Retinal pigment epithelial cell (primary cell): ENCODE measurements at places on chromosomes 1 and 21.

- peak; percentile 2 for DNase-seq
Measured at GRCh38 chr1:19210772-19211549, 895 bp upstream of the UBR4 start.

DNA sequence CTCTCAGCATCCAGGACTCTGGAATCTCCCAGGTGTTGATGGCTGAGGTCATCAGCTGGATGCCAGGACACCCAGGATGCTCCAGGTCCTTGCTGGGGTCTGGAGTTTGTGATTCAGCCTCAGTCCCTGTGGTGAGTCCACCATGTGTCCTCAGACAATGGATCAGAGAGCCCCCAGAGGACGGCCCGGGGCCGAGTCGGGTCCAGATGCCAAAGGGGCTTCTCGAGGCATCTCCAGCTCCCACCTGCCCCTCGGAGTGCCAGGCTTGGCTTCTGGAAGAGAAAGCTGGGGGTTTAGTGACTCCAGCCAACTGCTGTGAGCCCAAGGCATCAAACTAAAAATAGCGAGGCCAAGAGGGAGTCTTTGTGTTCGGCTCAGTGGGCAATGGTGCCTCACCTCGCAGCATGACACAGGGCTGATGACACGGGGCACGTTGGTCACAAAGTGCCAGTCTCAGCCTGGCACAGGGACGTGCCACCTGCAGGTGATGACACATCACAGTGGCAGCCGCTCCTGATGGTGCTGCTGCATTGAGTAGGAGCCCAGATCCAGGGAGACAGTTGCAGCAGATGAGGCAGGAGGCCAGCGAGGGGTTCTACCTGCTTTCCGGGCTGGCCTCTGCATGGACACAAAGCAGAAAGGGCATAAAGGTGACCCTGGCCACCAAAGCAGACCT is 10.6 kb downstream of the PDE9A start:
- DNase-seq = no peak

DNA sequence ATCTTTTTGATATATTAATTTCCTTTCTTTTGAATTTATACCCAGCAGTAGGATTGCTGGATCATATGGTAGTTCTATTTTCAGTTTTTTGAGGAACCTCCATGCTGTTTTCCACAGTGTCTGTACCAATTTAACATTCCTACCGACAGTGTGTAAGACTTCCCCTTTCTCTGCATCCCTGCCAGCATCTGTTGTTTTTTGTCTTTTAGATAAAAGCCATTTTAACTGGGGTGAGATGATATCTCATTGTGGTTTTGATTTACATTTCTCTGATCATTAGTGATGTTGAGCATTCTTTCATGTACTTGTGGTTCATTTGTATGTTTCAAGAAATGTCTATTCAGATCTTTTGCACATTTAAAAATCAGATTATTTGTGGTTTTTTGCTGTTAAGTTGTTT is 62.4 kb upstream of the STUM start:
- DNase-seq = no peak

DNA sequence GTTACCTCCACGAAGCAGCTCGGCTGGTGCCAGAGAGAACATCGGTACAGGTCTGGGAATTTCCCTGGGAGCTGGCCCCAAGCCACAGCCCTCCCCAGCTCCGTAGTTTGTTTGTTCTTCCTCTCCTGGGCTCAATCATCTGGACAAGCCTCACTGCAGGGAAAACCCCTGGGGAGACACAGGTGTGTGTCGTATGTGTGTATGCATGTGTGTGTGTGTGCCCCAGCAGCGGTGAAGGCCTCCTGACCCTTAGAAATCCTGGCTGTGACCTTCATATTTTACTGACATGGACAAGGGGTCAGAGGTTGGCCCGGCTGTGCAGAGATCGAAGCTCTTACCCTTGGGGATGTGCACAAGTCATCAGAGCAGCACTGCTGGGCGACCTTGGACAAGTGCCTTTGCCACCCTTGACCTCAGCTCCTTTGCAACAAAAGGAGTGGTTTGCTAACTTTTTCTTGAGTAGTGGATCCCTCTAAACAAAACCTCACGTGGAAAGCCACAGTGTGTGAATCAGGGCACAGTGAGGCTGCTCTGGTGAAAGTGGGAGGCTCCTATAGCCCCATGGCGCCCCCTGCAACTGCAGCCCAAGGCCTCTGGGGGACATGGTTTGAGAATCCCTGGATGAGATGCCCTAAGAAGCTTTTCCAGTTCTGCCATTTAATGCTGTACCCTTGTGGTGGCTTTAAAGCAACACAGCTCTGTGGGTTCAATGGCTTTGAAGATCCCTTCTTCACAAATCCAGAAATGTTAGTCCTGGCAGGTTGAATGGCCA is 12.3 kb upstream of the IL22RA1 start:
- no peak for DNase-seq

GRCh38 chr1:72271555-72272085 is 10.7 kb downstream of the NEGR1 start:
- no peak for DNase-seq

- DNase-seq = no peak
Measured at GRCh38 chr1:106768077-106768476, 288.4 kb upstream of the PRMT6 start.

DNA sequence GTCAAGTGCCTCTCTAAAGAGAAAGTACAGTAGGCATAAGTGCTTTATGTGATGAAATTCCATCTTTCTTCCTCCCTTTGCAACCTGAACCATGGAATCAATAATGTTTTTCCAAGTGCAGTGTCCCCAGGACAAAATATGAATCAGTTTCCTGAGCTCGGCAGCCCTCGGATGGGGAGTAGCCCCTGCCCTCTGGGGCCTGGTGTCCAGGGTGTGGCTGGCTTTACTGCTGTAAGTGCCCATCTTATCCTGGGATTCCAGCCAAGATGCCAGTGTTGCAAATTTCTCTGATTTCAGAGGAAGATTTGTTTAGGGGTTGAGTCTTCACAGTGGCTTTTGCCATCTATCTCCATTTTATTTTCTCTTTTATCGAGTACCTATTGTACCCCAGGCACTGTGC is 40.5 kb upstream of the SRP9 start:
- no peak for DNase-seq

- DNase-seq = no peak
Measured at GRCh38 chr1:10691740-10692125, 104.7 kb downstream of the CASZ1 start.

- no peak for DNase-seq
Measured at GRCh38 chr1:75426688-75427087, 184.2 kb downstream of the SLC44A5 start.
